ENCODE measurements at places on chromosomes 3 and 15.

DNA sequence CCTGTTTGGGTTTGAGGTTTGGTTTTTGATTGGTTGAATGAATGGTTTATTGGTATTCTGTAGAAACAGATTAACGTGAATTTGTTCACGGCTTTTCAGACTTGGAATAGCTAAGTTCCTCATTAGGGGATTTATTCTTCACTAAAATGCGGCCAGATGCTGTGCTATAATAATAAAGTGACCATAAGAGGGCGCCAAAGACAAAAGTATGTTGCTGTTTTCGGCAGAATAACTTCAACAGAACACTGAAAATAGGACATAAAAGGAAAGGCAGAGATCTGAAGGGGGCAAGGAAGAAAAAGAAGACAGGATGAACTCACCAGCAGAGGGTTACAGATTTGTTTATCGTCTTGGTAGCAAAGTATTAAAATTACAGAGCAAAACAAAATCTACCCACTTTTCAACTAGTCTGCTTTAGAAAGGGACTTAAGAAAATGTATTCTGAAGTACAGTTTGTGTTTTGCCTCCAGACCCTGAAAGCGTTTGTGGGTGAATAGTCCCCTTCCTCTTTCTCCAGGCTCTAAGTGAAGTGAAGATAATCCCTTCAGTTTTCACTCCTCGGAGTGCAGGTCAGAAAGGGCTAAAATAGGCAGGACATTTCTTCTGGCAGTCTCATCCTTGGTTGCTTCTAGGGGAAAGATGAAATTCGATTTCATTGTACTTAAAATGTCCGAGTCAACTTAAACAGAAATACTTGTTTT is 147.6 kb downstream of the IL20RB start:
- no peak for DNase-seq

DNA sequence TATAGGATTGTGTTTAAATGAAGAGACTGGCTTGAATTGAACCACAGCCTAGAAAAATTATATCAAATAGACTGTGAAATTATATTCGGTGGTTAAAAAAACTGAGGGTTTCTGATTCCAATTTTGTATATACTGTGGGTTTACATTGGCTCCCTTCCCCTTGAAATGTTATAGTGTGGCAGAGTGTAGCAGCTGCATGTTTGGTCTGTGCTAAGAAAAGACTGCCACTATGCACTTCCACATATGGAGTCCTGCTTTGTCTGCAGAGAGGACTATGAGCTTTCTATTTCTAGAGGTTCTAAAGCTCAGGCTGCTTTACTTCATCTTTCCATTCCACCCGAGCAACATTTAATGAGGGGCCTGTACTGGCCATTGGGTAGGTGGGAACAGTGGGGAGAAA is 112.3 kb downstream of the P3H2 start:
- DNase-seq: no peak

DNA sequence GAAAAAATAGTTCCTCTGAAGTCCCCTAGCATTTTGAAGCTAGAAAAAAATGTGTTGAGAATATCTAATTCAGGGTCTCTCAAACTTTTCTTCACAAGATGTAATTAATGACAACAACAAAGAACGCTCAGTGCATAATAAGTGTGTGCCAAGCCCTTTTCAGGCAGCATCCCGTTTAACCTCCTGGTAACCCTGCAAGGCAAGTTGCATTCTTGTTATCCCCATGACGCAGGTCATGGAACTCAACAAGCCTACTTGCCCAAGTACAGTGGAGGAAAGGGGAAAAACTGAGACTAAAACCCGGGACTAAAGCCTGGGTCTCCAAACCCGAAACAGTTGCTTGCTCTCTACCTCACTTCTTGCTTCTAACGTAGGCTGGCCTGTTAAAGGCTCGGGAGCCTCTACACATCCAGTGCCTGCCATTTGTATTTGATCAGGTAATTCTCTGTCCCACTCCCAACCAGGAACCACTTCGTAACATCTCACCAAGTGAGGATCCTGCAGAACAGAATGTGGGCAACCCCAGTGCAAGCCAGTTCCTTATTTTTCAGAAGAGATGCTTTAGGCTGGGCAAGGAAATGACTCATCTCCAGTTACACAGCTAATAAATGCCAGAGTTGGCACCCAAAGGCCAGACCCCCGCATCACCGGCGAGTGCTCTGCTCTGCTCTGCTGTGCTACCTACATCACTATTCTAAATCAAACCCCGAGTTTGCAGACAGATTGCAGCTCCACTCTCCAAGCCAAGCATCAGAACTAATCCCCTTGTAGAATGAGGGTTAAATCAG is 28.3 kb downstream of the LMCD1 start:
- no peak for DNase-seq

DNA sequence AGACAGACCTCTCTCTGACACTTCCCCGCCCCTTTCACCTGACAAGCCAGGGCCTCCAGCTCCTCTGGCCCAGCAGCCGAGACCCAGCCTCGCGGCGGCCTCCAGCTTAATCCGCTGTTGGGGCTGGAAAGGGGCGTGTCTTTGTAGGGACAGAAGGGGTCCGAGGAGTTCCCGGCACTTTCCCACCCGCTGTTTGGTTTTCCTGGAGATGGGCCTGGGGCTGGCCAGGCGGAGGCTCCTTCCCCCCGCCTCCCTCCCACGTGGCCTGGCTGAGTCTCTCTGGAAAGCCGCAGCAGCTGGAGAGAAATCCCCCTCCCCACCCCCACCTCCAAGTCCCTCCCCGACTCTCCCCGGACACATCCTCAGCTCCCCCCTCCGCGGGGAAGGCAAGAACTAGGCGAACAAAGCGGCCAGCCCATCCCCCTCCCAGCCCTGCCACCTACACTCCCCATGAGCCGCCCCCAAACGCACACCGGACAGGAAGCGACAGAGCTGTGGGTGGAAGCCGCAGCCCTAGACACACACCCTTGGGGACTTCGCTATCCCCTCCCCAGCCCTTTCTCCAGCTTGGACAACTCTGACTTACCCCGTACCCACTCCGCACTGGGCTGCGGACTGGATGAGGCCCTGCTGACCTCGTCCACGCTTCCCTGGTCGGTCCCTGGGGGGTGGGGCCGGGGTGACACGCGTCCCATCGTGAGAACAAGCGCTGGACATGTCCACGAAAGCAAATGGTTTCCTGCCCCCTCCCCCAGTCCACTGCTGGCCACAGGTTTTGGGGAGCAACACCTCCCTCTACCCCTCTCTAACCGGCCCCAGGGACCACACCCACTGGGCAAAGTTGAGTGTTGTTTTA is 1.2 kb downstream of the IGDCC4 start:
- no peak for DNase-seq

- peak; percentile 81 for DNase-seq
Measured at GRCh38 chr3:129576514-129577352, 29.7 kb downstream of the PLXND1 start.

GRCh38 chr3:36258421-36258820 is 121.9 kb upstream of the STAC start:
- no peak for DNase-seq

- no peak for DNase-seq
Measured at GRCh38 chr15:100717596-100717995, 115.2 kb downstream of the ASB7 start.

DNA sequence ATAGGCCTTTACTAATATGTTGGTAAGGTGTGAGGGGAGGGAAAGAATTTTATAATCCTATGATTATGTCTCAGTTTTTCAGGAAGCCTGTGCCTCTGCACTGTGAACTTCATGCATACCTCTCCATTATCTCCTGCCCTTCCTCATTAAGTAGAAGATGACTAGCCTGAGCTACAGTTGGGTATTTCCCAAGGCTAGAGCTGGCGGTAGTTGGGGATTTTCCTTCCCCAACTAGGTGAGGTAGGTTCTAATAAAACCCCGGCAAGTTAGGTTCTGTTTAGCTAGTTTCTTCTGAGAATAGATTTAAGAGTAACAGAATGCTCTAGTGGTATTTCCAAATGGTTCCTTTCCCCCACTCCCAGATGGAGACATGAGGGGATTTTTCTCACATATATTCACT is 414.5 kb downstream of the GRM7 start:
- no peak for DNase-seq

GRCh38 chr15:90645873-90646575 is 71.1 kb upstream of the BLM start:
- no peak for DNase-seq

GRCh38 chr3:172305552-172305951 is 142.7 kb downstream of the GHSR start:
- DNase-seq: no peak

DNA sequence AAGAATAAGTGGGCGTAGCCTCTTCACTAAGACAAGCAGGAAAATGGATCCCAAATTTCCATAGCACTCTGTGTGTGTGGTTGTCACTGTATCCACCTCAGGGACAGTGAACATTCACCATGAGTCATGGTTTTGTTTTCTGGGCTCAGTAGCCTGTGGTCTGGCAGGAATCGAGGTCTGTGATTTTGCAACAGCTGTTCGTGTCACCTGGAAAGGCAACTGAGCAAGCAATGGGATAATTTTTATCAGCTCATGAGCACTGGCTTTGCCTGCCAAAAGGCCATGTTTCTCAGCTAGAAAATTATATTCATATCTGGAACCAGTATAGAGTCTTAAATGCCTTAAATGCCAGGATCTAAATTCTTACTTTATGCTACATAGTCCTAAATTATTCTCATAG is 60.9 kb downstream of the STRIT1 start:
- no peak for DNase-seq

GRCh38 chr15:56916825-56917477 is 1.5 kb upstream of the TCF12 start:
- DNase-seq: no peak

- DNase-seq: no peak
Measured at GRCh38 chr3:30476368-30477084, 129.9 kb upstream of the TGFBR2 start.

- no peak for DNase-seq
Measured at GRCh38 chr15:54707805-54708752, 488.7 kb downstream of the RSL24D1 start.

DNA sequence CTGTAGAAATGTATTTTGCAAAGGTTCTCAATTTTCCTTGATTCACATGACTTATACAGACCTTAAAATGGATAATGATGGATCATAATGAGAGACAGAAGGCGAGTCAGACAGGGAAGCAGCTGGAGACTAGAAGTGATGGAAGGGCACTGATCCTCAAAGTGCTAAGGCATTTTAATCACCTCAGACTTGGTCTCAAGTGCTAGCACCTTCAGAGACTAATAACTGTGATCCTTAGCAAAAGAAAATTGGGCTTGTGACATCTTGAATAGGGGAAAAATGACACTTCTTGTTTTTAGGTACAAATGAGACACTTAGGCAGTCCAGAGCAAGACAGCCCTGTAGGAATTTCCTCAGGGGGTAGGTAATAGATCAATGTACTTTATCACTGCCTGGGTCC is 1011.7 kb downstream of the SQOR start:
- no peak for DNase-seq

DNA sequence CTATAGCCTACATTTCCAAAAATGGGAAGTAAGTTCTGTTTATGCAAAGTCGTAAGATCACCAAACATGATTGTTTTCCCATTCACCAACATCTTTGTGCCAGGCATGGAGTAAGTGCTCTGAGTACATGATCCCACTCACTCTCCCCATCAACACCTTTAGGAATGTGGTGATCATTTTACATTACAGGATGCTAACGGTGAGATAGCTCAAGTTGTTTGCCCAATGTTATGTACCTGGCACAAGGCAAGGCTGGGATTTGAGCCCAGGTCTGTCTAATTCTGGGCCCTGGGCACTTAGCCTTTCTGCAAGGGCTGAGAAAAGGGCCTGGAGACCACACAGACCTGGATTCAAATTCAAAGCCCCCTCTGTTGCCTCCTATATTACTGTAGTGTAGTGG is 581.7 kb upstream of the CFAP20DC start:
- no peak for DNase-seq

DNA sequence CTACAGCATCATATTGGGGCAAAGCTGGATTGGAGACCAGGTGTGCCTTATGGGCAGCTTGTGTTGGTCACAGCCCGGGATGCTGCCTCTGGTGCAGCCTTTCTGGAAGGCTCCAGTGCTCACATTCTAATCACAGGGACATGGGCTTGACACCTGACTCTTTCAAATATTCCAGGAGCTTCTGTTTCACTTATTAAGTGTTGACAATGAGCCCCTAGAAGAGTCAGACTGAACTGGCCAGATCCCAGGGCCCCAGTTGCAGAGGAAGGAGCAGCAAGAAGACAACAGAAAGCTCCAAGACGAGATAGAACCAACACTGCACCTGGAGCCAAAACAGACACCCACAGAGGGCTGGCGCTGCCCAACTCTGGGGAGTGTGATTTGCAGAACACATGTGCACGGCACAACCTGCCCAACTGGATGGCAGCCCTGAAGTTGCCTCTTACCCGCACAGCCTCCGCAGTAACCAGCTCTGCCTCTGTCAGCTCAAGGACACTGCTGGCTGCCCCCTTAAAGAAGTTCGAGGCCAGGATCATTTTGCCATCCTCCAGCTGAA is 30.3 kb downstream of the ALDH1L1 start:
- DNase-seq: no peak

DNA sequence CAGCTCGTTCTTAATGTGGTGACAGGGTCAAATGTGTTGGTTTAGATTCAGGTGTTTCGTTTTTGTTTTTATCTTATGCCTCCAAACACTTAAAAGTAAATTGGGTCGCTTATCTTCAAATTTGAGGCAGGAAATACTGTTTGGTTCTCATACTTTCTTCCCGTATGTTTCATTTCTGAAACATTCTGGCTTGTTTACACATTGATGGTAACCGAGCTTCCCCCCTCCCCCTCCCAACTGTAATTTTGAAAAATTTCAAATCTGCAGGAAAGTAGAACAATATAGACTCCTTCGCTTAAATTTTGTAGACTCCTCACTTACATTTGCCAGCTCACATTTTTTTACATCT is 64.9 kb downstream of the CMTM8 start:
- peak; percentile 48 for DNase-seq

GRCh38 chr3:146221276-146221675 is 29.6 kb downstream of the PLSCR4 start:
- no peak for DNase-seq

DNA sequence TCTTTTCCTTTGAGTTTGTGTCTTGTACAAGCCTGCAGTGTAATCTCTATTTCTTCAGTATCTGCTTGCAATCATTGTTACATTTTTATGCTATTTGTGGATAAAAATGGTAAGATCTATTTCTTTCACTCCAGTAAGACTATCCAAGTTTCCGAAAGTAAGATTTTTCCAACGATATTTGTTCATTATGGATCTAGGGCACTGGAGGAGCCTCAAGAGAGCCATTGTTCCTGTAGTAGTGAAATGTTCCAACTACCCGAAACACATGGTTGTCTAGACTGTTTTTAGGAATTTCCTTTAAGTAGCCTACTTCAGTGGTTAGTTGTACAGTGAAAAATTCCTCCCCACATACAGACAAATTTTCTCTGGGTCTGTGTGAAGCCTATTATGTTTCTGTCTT is 597.4 kb downstream of the RSL24D1 start:
- DNase-seq: no peak

DNA sequence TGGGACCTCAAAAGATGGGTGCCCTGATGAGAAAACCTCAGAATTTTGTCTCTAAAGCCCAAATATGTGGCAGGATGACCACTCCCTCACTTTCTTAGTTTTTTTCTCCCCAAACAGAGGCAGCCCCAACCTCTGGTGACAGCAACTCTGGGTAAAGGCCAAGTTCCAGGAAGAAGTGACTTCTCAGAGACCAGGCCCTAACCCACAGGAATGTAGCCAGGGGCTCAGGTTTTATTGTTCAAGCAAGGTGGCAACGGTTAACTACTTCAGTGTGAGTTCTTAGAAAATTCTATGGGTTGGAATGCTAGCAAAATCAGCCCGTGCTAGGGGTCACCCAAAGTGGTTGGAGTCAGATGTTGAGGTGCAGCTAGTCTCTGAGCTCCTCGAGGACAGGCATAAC is 5.1 kb upstream of the DNAJA4 start:
- no peak for DNase-seq

GRCh38 chr3:122019493-122019892 is 2.6 kb downstream of the ILDR1 start:
- DNase-seq: no peak

Measured in CD4-positive, alpha-beta T cell (primary cell).